DMS79 (cell line): ENCODE measurements at places on chromosomes 13 and 19.

DNA sequence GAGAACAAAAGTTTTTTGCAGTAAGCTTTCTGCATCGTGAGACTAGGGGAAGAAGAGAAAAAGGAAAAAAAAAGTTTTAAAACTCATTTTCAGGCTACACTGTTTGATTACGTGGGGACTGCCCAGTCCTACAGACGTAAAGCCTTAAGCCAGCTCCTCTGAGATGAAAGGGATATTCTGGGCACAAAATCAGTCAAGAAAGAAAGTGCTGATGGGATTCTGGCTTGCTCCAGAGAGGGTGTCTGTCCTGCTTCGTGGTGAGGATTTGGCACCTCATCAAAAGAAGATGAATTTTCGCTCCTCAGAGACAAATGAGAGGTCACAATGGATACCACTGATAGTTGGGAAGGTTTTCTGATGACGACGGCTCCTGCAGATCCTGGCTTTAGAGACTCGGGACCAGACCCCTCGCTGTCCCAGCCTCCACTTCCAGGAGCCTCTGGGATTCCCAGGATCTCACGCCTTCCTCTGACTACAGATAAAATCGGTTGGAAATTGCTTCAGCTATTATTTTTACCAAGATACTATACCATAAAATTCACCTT is 9.7 kb downstream of the TEX29 start:
- DNase-seq: no peak

- DNase-seq: no peak
Observed at GRCh38 chr19:12838182-12838885, at the start of gene MAST1. TSS of gene MAST1 (plus strand) at chr19:12838515. CDS start at chr19:12838573, 58 bp downstream.

- no peak for DNase-seq
Observed at GRCh38 chr19:15287496-15287895, 44.8 kb downstream of the BRD4 start.

DNA sequence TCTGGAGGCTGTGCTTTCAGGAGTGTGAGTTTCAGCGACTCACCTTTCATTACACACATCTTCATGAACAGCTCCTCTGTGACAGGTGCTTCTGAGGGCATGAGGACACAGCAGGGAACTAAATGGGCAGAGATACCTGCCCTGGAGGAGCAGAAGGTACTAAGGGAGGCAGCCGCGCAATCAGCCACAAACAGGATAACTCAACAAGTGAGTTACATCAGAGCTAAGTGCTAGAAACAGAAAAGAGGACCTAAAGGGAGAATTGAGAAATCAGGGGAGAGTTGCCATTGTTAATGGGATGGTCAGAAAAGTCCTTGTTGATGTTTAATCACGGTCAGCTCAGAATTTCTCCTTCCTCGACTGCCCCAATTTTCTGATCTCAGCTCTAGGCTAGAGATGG is 42.5 kb downstream of the SYDE1 start:
- no peak for DNase-seq

GRCh38 chr13:99987154-99988019 is 5.8 kb downstream of the ZIC2 start:
- no peak for DNase-seq

DNA sequence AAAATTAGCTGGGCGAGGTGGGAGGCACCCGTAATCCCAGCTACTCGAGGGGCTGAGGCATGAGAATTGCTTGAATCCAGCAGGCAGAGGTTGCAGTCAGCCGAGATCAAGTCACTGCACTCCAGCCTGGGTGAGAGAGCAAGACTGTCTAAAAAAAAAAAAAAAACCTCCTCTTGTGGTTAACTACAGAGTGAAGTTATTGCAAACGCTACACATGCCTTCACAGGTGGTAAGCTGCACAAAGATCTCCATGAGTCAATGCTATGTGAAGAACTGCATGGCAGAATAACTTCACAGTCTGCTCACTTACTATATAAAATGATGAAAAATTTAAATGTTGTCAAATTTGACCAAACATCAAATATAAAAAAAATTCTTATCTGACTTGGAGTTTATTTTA is 436.8 kb downstream of the FGF14 start:
- no peak for DNase-seq

DNA sequence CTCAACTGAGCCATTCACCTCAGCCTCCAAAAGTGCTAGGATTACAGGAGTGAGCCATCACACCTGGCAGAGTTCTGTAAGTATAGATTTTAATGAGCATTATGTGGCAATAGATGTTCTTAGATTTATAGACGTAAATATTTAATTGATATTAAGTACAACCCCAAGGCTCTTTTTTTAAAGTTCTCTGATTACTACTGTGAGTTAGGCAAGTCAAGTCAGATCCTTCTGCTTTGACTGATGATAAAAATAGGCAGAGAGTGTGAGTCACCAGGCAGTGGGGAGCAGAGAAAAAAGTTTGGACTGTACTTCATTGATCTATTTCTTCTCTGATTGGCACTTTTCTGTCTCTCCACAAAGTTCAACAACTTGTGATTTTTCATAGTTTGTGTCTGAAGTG is 1379.9 kb downstream of the UQCRFS1 start:
- no peak for DNase-seq

GRCh38 chr19:35135389-35135909 is 590 bp upstream of the LGI4 start:
- DNase-seq: no peak

GRCh38 chr19:40762754-40763470 is 11.9 kb downstream of the SNRPA start:
- no peak for DNase-seq

GRCh38 chr19:6710273-6711077 is 10.0 kb downstream of the C3 start:
- no peak for DNase-seq

GRCh38 chr19:47229676-47230053 is 1.3 kb downstream of the BBC3 start:
- DNase-seq: no peak

GRCh38 chr19:14561847-14562351 is 10.0 kb downstream of the NDUFB7 start:
- no peak for DNase-seq

GRCh38 chr19:4099041-4099764 is 24.7 kb downstream of the MAP2K2 start:
- peak; percentile 21 for DNase-seq
